NCI-H510A treated with DMSO at 0.1 percent for 48 hours (cell line): ENCODE measurements at places on chromosomes 4 and X.

GRCh38 chr4:41645728-41646390 lies 102.7 kb downstream of the PHOX2B start:
- DNase-seq = no peak

DNA sequence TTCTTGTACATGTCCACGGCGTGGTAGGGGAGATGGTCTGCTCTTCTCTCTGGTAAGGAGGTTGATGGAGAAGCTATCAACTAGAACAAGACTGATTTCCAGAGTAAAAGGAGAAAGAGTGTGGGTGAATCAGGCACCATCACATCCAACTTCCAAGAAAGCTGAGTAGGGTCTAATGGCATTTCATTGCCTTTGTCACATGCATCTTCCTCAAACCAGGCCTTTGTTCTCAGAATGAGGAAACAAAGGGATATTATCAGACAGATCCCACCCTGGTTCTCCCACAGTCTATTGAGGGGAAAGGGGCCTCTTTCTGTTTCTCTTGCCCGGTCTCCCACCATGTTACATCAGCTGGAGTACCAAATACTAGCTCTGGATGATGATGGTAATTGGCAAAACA lies 160.2 kb upstream of the RBPJ start:
- DNase-seq = no peak

DNA sequence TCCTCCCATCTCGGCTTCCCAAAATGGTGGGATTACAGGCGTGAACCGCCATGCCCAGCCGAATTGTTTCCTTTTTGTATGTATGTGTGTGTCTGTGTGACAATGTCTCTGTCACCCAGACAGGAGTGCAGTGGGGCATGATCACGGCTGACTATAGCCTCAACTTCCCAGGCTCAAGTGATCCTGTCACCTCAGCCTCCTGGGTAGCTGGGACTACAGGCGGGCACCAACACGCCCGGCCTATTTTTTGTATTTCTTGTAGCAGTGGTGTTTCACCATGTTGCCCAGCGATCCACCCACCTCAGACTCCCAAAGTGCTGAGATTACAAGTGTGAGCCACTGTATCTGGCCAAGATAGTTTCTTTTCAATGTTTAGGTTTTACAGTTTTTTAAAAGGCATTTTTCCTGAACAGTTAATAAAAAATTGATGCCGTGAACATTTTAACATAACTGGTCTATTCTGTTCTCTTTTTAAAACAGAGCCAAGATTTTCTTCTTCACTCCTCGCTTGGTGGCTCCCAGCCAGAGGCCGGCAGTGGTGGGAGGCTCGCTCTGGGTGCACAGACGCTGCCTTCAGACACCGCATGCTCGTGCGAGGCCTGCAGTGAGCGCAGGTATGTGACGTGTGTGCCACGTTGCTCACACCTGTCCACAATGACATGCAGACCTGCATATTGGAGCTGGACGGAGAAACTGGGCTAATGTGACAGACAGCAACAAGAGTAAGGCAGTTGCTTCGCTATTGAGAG lies 88.5 kb downstream of the FAM193A start:
- DNase-seq = no peak

DNA sequence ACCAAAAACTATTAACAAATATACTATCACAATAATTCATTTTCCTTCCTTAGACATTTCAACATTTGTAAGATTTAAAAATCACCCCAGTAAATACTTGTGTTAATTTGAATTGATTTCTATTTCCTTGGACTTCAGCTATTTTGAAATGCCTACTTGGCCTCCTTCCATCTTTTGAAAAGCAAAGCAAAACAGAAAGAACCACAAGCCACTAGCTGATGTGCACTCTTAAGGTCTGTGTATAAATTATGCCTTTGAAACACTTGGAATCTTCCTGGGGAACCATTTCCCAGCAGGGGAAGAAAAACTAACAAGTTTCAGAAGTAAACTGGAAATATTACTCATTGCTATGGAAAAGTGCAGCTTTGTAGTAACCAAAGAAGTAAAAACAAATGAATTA lies 139.8 kb downstream of the CLCN4 start:
- DNase-seq = no peak

DNA sequence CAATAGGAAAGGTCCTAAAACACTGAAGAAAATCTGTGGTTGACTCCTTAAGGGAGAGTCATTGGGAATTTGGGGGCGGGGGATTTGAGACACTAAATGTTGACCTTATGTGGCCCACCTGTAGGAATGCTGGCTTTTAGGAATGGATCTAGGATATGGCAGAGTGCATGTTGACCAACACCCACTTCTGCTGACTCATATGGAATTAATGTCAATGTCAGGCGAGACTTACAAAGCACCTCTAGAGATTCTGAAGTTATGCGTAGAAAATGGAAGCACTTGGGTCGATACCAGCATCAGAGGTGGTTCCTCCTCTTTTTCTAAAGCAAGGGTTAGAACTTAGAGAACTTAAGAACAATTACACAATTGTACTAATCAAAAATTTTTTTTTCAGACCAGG lies 100.6 kb upstream of the CBR4 start:
- no peak for DNase-seq

DNA sequence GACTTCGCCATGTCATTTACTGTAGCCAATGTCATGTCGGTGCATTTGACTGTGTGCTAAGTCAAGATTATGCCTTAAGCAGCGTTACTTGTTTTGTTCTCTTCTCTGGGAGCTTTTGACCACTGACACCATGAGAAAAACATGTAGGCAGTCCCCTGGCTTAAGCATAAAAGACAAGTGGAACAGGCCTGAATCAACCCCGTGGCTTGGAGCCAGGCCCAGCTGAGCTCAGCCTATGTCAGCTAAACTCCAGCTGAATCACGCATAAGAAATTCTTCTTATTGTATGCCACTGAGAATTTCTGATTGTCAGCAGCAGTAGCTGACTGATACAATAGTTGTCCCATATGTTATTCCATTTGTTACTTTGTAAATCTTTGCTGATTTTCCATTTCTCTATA lies 261.9 kb downstream of the CBLL2 start:
- no peak for DNase-seq

DNA sequence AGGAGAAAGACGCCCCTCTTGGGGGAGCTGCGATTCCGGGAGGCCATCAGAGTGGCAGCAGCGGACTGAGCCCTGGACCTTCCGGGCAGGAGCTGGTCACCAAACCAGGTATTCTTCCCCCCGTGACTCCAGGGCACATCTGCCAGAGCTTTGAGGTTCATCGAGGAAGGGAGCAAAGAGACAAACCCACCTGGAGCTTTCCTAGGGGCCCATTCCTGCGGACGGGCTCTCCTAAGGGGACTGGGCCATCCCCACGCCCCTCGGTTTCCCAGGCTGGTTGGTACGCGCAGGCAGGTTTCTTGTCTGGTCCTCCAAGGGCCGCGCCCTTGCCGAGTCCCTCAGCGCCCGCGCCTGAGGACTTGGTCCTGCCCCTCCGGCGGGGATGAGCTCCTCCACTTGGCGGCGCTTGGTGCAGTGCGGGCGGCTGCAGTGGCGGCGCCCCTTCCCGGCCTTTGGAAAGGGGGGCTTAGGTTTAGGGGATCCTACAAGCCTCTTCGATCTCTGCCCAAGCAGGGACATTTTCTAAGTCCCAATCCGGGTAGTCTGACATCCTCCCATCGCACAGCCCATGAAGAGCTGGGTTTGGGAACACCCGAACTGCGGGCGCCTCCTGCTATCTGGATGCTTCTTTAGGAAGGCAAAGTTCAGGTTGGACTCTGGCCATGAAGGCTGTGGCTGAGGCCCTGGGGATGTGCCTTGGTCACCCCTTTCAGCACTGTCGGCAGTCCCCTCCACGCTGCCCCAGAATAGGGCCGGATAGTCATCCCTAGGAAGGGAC lies 538 bp downstream of the STBD1 start:
- DNase-seq = peak; percentile 31

DNA sequence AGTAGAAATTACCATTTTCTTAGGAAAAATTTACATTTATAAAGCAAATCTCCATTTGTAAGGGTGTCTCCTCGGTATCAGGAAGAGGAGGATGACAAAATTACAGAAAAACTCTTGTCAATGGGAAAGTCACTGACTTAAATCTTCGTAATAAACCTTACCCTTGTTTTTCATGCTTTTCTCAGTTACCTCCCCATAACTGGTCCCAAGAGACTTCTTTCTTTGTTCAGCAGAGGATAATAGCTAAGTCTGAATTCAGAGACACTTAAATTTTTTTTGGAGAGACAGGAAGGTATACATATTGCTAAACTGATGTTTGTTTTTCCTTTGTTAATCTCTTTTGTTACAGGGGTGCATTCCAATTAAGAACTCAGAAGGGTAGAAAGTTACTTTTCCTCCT lies 125.5 kb upstream of the JADE1 start:
- no peak for DNase-seq

- no peak for DNase-seq
These were observed 111.4 kb downstream of the TSPAN5 start for GRCh38 chr4:98546910-98547594.

DNA sequence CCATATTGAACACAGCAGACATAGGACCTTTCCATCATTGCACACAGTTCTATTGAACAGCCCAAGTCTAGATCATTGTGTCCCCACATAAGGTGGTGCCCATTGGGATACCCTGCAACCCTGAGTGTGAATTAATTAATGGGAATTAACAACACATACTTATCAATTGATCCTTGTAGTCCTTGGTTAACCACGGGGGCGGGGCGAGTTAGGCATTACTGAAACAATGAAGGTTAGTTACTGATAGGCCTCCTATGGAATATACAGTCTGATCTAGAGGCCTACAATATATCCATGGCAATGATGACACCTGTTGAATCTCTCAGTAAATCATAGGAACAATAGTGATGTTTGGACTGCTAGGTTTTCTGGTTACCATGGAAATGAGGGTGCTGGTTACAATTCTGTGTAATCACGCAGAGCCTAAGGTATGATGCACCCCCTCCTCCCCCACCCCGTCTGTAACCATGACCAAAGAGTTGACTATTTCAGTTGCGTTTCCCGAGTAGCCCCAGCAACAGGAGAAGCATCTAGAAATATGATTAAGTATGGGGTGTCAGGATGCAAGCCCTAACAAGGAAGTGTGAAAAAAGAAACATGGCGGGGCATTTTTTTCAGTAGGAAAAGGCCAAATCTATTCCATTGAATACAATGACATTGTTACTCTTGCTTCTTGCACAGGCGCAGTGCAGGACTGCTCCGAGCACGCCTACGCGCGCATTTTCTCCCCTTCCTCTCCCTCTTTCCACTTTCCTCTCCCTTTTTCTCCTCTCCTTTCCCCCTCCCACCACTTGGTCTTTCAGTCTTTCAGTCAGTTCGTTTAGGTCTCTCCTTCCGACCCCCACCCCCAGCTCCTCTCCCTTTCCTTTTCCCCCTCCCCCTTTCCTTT lies 677 bp upstream of the NONO start:
- peak; percentile 32 for DNase-seq

DNA sequence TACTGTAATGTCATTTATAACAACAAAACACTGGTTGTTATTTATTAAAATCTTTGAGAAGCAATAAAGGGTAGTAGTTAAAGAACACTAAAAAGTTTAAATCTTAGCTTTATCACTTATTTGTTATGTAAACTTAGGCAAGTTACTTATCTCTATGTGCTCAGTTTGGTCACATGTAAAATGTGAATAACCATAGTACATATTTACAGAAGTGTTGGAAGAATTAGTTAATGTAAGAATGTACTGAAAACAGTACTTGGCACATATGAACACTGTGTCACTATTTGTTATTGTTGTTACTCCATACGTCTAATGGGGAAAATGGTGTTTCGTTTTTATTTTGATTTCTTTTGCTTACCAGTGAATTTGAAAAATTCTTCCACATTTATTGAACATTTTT lies 9.1 kb downstream of the NEK1 start:
- no peak for DNase-seq

GRCh38 chr4:184420881-184421416 lies 53.4 kb downstream of the IRF2 start:
- DNase-seq = no peak

DNA sequence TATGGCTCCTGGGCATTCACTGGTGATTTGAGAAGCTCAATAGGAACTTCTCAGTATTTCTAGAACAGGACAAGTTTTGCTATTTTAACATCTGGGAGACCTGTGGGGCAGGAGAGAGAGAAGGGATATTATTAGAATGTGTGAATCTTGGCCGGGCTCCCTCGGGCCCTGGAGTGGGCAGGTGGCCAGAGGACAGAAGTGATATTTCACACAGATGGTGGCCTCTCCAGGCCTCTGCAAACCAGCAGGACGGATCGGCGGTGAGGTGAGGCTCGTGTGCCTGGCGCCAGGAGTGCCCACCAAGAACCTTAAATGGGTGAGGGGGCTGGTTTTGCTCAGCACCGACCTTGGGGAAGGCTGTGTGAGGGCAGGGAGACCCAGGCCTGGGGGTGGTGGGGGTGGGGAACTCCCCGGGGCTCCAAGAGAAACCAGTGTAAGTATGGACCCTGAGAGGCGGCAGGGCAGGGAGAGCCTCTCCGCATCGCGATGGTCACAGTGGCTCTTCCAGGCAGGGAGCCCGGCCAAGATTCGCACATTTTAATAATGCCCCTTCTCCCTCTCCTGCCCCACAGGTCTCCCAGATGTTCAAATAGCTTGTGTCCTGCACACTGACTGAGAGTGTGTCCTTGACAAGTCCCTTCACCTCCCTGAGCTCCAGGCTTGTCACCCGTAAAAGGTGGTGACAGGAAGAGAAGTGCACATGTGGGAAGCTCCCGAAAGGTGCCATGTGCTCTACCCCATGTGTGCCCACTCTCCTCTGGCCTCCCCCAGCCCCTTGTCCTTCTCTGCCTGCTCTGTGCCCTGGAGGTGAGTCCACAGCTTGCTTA lies 64.9 kb downstream of the SORCS2 start:
- no peak for DNase-seq

- DNase-seq = no peak
These were observed 4.5 kb upstream of the ZNF330 start for GRCh38 chr4:141216002-141216761.

GRCh38 chrX:10397349-10397748 lies 223.0 kb downstream of the MID1 start:
- no peak for DNase-seq

DNA sequence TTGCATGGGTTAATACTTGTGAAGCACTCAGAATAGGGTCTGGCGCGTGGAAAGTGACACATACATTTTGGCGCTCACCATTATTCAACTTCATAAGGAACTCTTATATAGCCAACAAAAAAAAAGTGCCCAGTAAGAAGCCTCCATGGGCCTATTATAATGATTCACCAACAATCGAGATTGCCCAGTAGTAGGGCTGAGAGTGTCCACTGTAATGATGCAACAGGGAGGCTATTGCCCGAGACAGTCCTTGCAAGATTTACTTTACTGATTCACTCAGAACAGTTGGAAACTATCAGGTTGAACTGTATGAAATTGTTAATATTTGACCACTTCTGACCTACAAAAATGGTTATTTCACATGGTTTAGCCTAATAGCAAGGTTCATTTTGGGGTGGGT lies 86.0 kb downstream of the PJA1 start:
- no peak for DNase-seq

DNA sequence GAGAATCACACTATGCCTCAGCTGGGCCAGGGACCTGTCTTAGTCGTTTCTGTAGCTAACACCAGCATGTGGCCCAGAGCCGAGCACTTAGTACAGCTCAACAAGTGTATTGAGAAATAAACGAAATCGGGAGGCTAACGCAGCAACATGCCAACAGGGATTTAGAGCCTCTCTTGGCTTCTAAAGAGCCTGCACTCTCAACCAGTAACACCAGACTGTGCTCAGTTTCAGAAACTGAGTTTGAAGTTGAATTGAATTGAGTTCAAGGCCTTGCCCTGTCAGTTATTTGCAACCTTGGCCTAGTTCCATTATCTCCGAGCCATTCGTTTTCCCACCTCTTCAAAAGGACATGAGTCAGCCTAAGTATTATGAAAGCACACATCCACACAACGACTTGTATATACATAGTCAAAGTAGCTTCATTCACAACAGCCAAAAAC lies 71.3 kb upstream of the LDB2 start:
- DNase-seq = no peak
